ENCODE measurements at places on chromosomes 1 and 21.

DNA sequence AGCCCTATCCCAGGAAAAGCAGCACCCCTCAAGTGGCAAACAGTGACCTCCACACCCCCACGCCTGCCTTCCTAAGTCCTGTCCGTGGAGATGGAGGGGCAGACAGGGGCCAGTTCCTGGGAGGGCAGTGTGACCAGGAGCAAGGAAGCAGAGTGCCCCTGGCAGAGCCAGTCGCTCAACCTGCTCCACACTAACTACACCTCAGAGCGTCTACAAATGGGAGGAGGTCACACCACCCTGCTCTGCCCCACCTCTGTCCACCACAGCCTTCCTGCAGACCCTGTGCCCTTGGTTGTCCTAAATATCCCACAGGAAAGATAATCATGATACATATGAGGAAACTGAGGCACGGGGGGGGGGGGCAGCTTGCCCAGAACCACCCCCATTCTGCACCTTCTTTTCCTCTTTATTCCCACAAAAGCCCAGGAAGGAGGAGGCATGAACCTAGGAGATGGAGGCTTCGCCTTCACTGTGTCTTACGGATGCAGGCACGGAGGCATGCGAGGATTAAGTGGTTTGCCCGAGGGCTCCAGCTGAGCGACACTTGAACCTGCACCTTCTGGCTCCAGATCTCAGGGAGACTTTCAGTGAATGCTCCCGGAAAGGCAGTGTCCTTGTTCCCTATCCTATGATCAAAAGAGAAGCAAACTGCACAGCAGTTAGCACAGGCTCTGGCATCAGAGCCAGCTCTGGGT is 42.7 kb upstream of the SELENON start:
- peak; percentile 30 for DNase-seq

DNA sequence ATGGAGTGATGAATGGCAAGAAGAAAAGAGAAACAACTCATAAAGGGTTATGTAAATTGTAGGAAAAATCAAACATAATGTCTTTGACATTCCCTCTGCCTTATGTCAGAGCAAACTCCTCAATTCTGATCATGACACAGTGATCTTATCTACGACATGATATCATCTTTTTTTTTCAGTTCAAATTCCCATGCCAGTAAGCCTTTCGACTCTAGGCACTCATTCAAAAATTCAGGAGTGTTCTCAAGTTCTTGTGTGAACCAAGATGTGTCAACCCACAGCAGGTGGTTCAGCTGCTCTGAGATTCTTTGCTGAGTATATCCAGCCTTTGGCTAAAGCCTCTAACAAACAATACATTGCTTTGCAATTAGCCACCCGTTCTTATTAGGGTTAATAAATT is 97.1 kb upstream of the ESRRG start:
- DNase-seq, result no peak

- DNase-seq, result no peak
These were observed 55.5 kb downstream of the KIF1B start for GRCh38 chr1:10265900-10266299.

DNA sequence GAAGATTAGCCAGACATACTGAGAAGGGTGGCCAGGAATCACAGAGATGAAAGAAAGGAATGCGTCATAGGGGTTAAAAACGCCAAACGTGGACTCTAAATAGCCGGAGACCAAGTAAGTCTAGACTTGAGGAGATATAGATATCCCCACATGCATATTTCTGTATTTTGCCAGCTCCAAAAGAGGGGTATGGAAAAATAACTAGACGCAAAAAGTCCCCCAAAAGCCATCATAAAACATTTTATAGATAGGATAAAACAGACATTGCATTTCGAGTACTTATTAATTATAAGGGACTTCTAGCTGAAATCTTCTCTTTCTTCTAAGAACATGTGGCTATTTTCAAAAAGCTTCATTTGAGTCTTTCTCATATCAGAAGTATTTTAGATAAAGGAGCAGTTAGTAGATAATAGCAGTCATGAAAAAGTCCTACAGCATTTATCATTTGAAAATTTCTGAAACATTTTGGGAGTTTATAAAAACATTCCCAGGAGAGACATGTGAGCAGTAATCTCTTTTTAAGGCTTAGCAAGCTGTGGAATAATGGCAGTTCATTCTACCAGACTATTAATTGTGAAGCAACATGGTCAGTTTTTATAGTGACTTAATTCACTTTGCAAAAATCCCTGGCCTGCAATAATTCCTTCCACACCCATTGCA is 6.1 kb downstream of the KIF26B start:
- DNase-seq, result no peak

- no peak for DNase-seq
These were observed 41.2 kb downstream of the ACTN2 start for GRCh38 chr1:236727521-236727920.

DNA sequence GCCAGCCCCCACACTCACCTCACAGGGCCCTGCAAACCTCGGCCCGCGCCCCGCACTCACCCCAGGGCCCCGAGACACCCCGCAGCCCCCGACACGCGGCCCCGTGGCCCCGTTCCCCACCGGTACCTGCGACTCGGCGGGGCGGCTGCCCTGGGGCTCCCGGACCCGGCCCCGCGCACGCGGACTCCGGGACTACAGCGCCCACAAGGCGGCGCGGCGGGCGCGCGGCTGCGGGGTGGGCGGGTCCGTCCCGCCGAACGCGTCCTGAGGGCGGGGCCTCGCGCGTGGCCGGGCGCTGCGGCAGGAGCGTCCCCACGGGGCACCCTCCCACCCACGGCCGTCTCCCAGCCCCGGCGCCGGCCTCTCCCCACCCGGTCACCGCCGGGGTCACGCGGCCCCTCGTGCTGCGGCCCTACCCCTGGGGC is at the start of gene SLC19A1:
Gene SLC19A1 (minus strand): TSS at position 199 of the 425 bp plus-strand sequence. CDS start 4,481 bp downstream, outside the sequence.
- peak; percentile 77 for DNase-seq

- no peak for DNase-seq
These were observed 54.3 kb downstream of the KCNK1 start for GRCh38 chr1:233668146-233668724.

GRCh38 chr1:178639326-178639725 is 85.7 kb upstream of the RALGPS2 start:
- no peak for DNase-seq

DNA sequence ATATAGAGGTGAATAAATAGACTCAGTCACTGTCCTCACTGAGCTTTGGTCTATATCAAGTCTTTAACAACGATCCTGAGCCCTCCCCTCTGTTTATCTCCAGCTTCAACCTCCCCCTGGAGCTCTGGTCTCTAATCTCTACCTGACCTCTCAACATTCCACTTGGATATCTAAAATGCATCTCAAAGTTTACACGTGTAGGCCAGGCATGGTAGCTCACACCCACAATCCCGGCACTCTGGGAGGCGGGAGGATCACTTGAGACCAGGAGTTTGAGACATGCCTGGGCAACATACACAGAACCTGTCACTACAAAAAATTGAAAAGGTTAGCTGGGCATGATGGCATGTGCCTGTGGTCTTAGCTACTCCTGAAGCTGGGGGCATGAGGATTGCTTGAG is 53.4 kb downstream of the GADD45A start:
- DNase-seq, result no peak

DNA sequence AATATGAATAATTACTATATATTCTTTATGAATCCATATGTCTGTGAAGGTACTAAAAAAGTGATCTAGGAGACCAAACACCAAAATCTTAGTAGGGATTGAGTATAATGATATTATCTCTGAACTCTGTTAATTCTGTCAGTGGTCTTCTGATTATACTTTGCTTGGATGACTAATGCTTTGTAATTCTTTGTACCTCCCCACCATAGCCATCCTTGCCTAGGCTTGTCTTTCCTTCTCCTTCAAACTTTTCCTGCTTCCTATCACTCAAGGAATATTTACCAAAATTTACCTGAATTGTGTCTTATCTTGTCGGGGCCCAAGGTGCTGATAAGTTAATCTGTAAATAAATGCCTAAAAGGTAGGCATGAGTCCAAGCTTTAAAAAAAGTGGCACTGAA is 845 bp upstream of the RGS5 start:
- no peak for DNase-seq

Measured in HAP-1 (cell line).